NCI-H774 (cell line): ENCODE measurements at places on chromosomes 2 and 18.
A peak's percentile ranks its signal among the peaks of the same experiment; 100 is the strongest.

DNA sequence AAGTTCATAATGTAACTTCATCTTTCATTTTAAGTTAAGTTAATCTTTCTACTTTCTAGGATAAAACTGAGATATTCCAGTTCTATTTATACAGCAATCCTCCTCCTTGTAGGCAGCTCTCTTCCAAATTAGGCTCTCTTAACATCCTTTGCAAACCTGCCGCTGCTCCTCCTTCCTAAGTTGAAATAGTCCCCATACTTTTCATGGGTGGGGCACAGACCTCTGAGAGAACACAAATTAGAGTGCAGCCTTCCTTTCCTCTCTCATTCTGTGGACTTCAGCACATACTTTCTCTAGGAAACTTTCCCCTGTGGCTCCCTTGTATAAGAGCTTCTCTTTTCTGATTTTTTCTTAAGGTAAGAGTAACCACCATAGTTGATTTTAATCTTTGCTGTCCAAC is 28.3 kb downstream of the TWSG1 start:
- no peak for DNase-seq

DNA sequence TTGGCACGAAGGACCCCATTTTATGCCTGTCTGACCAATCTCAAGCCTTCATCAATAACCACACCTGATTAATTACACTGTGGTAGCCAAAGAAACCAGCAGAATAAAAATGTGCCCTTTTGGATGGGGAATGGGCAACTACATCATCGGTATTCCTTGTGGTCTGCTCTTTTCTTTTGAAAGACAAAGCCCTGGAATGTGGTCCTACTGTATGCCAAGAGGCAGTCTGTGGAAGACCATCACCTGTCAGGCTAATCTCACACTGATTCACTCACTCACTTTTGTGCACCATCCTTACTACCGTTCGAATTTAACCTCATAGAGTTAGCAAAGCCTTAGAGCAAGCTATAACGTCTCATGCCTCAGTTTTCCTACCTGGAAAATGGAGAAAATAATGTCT is 275.2 kb upstream of the LRRTM1 start:
- DNase-seq = no peak

- DNase-seq = no peak
Measured at GRCh38 chr2:232088771-232089170, 127.3 kb downstream of the DIS3L2 start.

GRCh38 chr2:138490673-138491494 is 10.7 kb upstream of the SPOPL start:
- no peak for DNase-seq

DNA sequence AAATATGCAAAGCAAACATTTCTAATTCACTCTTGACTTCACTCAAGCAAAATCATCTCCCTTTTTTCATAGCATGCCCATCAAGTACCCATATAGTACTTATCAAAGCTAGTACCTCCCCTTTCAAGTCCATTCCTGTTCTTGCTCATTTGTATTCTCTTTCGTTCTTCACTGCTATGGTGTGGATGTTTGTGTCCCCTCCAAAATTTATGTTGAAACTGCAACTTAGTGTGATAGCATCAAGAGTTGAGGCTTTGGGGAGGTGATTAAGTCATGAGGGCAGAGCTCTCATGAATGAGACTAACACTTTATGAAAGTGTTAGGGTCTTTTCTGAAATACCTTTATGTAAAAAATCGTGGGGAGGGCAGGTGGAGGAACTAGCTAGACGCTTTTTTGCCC is 52.9 kb downstream of the RNU4ATAC start:
- DNase-seq = no peak

- DNase-seq = no peak
Measured at GRCh38 chr18:11268153-11268552, 118.8 kb upstream of the PIEZO2 start.

DNA sequence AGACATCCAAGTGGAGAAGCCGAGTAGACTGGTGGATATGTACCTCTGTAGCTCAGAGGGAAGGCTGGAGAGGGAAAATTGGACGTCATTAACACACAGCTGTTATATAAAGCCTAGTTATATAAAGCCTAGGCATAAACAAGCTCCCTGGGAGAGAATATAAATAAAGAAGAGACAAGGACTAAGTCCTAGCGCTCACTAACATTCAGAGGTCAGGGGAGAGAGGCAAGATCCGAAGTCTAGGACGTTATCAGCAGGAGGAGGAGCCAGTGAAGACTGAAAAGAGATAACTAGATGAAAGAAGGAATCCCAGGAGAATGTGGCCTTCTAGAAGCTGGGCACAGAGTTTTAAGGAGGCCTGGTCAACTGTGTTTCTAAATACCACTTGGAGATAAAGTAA is 55.3 kb downstream of the NOL10 start:
- no peak for DNase-seq

GRCh38 chr18:78126536-78126935 is 853.1 kb upstream of the SALL3 start:
- no peak for DNase-seq

DNA sequence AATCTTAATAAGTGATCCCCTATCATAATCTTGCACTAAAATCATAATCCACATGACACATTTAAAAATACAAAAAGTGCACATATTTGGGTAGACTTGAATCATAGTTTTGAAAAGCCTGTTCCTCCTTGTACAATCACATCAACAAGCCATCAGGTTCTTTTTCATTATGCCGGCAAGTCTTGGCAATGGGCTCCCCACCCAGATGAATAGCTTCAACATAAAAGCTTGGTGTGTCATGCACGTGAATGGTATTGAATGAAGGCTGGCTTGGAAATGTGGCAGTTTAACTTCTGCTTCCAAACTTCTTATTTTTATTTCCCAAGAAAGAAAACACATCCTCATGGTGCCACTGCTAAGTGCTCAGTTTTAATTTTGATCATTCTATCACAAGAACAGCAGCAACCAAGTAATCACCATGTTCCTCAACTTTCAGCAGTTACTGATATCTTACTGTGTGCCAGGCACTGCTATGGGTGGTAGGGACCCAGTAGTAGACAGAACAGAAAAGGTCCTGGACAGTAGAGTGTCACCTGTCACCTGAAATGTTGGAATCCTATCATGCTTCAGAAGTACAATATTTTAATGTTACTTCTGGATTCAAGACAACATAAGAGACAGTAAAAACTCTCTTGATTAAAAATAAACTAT is 89.9 kb downstream of the AP1S3 start:
- no peak for DNase-seq

- no peak for DNase-seq
Measured at GRCh38 chr2:225452677-225453076, 53.2 kb downstream of the NYAP2 start.

GRCh38 chr2:6027066-6027465 is 334.9 kb downstream of the SOX11 start:
- no peak for DNase-seq

GRCh38 chr2:218982586-218983262 is 2.3 kb downstream of the FEV start:
- no peak for DNase-seq

- no peak for DNase-seq
Measured at GRCh38 chr18:37309059-37309458, 256.5 kb downstream of the CELF4 start.

DNA sequence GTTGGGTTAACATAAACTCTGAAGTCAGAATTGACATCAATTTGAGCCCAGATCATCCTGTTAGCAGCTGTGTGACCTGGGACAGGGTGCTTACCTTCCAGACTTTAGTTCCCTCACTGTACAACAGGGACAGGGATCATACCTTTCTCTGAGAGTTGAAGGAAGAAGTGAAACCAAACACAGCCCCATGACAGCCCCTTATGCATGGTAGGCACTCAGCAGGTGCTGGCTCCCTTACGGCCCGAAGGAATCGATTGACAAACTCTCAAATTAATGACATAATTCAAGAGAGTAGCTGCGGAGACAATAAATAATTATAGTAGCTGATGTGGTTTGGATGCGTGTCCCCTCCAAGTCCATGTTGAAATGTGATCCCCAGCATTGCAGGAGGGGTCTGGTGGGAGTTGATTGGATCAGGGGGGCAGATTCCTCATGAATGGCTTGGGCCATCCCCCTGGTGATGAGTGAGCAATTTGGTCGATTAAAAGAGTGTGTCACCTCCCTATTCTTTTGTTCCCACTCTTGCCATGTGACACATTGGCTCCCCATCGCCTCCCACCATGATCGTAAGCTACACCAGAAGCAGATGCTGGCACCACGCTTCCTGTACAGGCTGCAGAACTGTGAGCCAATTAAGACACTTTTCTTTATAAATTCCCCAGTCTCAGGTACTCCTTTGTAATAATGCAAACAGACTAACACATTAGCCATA is 72.4 kb downstream of the ODC1 start:
- no peak for DNase-seq

DNA sequence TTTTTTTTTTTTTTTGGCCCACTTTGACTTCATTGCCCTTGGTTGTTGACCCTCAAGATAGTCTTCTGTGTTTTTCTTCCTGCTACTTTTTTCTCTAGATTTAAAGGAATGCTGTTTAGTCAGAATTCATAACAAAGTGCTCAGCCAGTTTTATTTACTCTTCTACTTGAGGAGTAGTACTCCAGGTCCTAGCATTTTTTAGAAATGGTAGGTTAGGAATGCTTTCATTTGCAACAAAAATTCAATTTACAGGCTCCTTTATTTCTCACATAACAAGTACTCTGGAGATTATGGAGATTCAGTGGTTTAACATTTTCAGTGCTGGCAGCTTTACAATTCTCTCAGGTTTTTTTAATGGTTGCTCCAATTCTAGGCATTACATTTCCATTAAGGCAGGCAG is 58.2 kb downstream of the KIAA1328 start:
- no peak for DNase-seq

- no peak for DNase-seq
Measured at GRCh38 chr2:68230241-68231060, 21.9 kb downstream of the PPP3R1 start.

DNA sequence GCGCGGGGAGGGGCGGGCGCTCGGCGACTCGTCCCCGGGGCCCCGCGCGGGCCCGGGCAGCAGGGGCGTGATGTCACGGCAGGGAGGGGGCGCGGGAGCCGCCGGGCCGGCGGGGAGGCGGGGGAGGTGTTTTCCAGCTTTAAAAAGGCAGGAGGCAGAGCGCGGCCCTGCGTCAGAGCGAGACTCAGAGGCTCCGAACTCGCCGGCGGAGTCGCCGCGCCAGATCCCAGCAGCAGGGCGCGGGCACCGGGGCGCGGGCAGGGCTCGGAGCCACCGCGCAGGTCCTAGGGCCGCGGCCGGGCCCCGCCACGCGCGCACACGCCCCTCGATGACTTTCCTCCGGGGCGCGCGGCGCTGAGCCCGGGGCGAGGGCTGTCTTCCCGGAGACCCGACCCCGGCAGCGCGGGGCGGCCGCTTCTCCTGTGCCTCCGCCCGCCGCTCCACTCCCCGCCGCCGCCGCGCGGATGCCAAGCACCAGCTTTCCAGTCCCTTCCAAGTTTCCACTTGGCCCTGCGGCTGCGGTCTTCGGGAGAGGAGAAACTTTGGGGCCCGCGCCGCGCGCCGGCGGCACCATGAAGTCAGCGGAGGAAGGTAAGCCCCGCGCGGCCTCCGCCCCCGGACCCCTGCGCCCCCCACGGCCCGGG is at the start of gene NFATC1:
TSS of gene NFATC1 (plus strand) at position 170 of the 644 bp plus-strand sequence. CDS start at position 465, 295 bp downstream.
- peak; percentile 53 for DNase-seq

GRCh38 chr18:79789901-79790890 is 7.5 kb upstream of the KCNG2 start:
- peak; percentile 29 for DNase-seq

DNA sequence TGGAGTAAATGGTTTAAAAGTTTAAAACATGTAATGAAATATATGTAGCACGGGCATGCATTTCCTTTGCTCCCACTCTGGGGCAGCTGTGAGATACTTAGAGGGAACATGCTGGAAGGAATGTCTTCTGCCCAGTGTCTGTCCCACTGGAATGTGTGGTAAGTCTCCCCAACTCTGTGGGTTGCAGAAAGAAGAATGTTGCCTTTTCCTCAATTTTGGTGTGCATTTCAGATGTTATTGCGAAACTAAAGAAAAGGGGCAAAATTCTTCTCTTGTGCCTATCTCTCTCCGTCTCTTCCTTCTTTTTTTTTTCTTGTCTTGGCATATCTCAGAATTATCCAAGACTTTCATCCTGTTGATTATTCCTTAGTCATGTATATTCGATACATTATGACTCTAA is 201.1 kb downstream of the SH3RF3 start:
- DNase-seq = no peak

DNA sequence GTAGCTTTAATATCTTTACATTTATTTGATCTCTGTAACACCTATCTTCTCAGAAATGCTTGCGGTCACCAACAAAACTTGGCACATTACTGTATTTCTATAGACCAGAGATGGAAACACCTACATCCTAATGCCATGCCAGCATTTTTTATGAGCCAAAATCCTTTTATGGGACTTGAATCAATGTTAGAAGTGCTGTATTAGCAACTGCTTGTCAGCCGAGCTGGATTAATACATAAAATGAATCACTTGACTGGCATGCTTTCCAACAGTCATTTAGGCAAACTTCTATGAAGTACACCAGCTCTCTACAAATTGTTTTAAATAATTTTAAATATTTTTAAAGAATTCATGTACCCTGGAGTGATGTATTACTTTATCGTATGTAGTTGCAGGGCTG is 272.9 kb upstream of the NRP2 start:
- no peak for DNase-seq

GRCh38 chr2:170770008-170770605 is at the start of gene ERICH2:
TSS of gene ERICH2 (plus strand) at chr2:170770378. CDS start at chr2:170770682, 304 bp downstream.
- DNase-seq = peak; percentile 72

DNA sequence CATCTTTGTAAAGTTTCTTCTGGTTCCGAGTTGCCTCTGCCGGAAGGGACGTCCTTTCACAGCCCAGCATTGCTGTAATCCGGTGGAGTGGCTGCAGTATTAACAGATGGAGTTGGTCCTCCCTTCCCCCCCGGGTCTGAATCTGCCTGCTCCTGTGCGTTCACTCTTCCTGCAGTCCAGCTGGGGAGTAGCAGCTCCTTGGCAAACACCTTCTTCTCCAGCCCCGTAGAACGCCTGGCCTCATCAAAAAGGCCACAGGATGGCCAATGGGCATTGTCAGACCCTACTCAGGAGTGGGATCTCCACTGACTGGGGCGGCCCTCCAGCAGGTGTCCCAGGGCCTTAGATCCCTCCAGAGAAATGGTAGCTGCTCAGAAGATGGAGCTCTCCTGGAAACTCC is 234.0 kb downstream of the FAM210A start:
- no peak for DNase-seq

- DNase-seq = no peak
Measured at GRCh38 chr2:99127981-99128380, 13.5 kb upstream of the C2orf15 start.

- peak; percentile 22 for DNase-seq
Measured at GRCh38 chr2:133568172-133568571, at the start of gene NCKAP5. TSS of gene NCKAP5 (minus strand) at chr2:133568463. CDS start at chr2:133517526, 50,937 bp downstream.
